ENCODE measurements at places on chromosomes 1 and 21.

GRCh38 chr1:205257735-205258134, 30.0 kb downstream of the TMCC2 start:
- DNase-seq: no peak

DNA sequence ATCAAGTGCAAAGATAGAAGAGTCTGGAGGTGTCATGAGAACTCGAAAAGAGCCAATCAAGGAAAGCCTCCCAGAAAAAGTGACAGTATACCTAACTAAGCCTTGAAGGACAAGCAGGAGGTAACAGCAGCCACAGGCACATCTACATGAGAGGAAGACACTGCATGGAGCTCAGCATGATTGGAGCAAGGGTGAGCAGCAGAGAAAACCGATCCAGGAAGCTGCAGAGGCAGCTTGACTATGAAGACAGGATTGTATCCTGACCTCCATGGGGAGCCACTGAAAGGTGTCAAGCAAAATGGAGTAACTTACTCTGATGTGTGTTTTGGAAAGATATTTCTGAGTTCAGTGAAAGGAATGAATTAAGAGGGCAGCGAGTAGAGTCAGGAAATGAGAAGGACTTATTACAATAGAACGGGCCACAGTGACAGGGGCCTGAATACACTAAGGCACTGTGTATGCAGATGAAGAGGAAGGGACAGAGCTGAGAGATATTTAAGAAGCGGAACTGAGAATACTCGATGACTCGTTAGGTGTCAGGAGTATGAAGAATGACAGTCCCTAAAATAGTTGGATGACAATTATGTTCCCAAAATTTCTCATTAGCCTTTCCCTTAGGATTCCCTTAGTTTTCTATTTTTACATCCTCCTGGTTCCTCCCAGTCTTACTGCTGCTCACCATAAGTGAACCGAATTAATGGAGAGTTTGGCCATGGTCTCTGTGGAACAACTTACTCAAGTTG, 139.3 kb upstream of the NFIA start:
- DNase-seq: no peak

DNA sequence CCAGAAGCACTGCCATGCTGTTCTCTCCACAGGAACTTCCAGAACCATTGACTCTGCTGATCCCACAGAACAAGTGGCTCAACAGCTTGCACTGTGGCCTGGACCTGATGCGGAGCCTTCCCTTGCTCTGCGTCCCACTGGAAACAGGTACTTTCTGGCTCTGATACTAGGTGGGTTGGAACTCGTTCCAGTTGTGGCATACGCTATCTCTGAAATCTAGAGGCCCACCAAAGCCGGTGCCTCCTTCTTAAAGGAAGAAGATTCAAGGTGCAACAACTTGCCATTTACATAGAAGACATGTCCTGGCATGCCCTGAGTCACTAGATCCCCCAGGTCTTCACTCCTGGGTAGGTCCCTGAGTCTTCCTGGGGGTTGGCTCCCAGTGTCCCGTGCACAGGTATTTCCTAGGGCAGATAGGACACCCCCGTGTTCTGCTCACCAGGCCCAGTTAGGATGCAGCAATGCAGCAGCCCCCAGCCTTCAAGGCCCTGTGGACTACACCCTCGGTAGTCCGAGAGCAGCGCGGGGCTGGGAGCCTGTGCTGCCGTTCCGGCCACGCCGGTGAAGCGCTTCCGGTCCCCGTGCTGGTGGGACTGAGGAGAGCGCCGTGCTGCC, 10.8 kb upstream of the PCBP3 start:
- DNase-seq: no peak

DNA sequence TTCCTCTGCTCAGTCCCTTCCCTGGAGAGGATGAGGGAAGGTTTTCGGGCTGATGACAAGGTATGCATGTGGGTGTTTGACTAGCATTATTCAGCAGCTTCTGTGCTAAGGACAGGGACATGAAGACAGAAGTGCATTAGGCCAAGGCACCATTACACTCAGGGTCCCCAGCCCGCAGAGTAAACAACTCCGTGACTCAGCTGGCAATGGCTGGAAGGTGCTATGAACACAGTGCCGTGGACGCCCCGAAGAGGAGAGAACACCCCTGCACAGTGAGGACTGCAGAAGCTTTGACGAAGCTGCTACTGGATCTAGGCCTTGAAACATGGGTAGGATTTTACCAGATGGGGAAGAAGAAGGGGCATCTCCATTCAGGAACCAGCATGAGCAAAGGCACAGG, 13.7 kb upstream of the EPS8L3 start:
- no peak for DNase-seq

- DNase-seq: no peak
Measured at GRCh38 chr1:7478809-7479499, 292.1 kb upstream of the VAMP3 start.

GRCh38 chr1:201299968-201300367, 16.7 kb downstream of the PKP1 start:
- no peak for DNase-seq

GRCh38 chr1:24588573-24588972, 32.7 kb downstream of the NCMAP start:
- DNase-seq: no peak

GRCh38 chr21:17853393-17854275, 34.5 kb upstream of the C21orf91 start:
- no peak for DNase-seq

All from stimulated activated CD4-positive, alpha-beta T cell treated with anti-CD3 and anti-CD28 coated beads, Interleukin-12 subunit alpha, Interleukin-12 subunit beta, amount 100 ng/mL, for 48 hours (primary cell).